ENCODE measurements at places on chromosomes 5 and 9. TPM values are rescaled to one million over a fixed set of nuclear protein-coding genes. Genes with fewer than 3 reads are reported as not detected.

Gene ZNF883
- 2.2 TPM for polyA plus RNA-seq

Gene ARID3C
- polyA plus RNA-seq, result not detected

Gene DMRT3
- not detected for polyA plus RNA-seq

Gene GLT6D1
- polyA plus RNA-seq, result 0.07 TPM

Gene FBXL7
- polyA plus RNA-seq, result 1.2 TPM

Gene PCDHA9
- 0.19 TPM for polyA plus RNA-seq

Gene EQTN
- polyA plus RNA-seq, result 0.30 TPM

Gene ANKRD20A1
- polyA plus RNA-seq, result 5.2 TPM

Gene WNT8A
- polyA plus RNA-seq, result not detected

Gene MBLAC2
- polyA plus RNA-seq, result 1.5 TPM

Gene CATSPER3
- 2.2 TPM for polyA plus RNA-seq

Gene CYSRT1
- 0.87 TPM for polyA plus RNA-seq

Gene RLN2
- 0.27 TPM for polyA plus RNA-seq

Gene SLC45A2
- 0.26 TPM for polyA plus RNA-seq

Gene CCDC192
- polyA plus RNA-seq, result not detected

Gene OLFM1
- 7.8 TPM for polyA plus RNA-seq

Gene GRXCR2
- polyA plus RNA-seq, result not detected

Gene WDR31
- 1.3 TPM for polyA plus RNA-seq

Gene TEX48
- not detected for polyA plus RNA-seq

Gene LEAP2
- 3.9 TPM for polyA plus RNA-seq

Gene GMCL2
- polyA plus RNA-seq, result not detected

Gene ADGRD2
- polyA plus RNA-seq, result not detected

Gene CXXC5
- 36.4 TPM for polyA plus RNA-seq

Gene SYNPO
- polyA plus RNA-seq, result 28.8 TPM

Gene IL4
- polyA plus RNA-seq, result not detected

Gene PTPN3
- polyA plus RNA-seq, result 16.6 TPM

Gene CNTFR
- polyA plus RNA-seq, result 2.5 TPM

Gene PNPLA7
- polyA plus RNA-seq, result 62.8 TPM

Gene HAND1
- polyA plus RNA-seq, result not detected

Gene ANP32B
- polyA plus RNA-seq, result 72.3 TPM

Gene SCAI
- polyA plus RNA-seq, result 1.6 TPM

Gene GKAP1
- 10.7 TPM for polyA plus RNA-seq

Gene F12
- 1.1 TPM for polyA plus RNA-seq

Gene TMEM215
- polyA plus RNA-seq, result not detected

Gene ACTBL2
- polyA plus RNA-seq, result not detected

Gene SHLD3
- 1.8 TPM for polyA plus RNA-seq

Gene TYRP1
- polyA plus RNA-seq, result 0.23 TPM

Gene AIF1L
- 4.6 TPM for polyA plus RNA-seq

Gene PCDHA13
- 0.35 TPM for polyA plus RNA-seq

Gene C5orf22
- 7.2 TPM for polyA plus RNA-seq

Gene CBY3
- polyA plus RNA-seq, result not detected

Gene PCDHB10
- polyA plus RNA-seq, result 0.30 TPM

Gene MOB3B
- 1.7 TPM for polyA plus RNA-seq

Gene FBP2
- 0.49 TPM for polyA plus RNA-seq
